ENCODE measurements at places on chromosomes 6 and 20.

GRCh38 chr20:37575884-37576283, 48.2 kb upstream of the BLCAP start:
- DNase-seq = no peak

DNA sequence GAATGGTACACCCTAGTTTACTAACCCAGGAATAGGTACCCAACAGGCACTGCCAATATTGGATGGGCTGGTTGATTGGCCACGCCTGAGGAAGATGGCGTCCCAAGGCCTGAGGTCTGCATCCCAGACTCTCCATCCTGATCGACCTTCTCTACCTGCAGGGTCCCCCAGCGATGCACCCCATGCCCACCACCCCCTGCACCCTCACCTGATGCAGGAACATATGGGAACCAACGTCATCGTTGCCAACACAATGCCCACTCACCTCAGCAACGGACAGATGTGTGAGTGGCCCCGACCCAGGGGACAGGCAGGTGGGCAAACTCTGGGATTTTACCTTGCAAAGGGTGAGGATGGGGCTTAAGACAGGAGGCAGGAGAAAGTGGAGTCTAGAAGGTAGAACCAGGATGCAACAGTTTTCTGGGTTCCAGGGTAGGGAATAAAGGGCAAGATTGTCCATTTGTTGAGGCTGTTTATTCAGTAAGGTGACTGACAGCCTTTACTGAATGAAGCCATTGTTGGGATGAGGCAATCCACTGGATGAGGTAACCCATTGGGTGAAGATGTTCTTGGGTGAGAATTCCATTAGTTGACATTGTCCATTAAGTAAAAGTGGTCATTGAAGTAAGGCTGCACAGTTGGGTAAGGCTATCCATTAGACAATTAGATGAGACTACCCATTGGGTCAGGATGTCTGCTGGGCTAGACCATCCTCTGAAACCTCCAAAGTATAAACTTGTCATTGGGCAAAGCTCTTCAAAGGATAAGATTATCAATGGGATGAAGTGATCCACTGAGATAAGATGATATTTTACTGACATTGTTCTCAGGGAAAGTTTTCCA, 47.3 kb upstream of the TTPAL start:
- no peak for DNase-seq

- DNase-seq = no peak
These were observed 62.7 kb upstream of the ELOVL5 start for GRCh38 chr6:53411451-53411850.

DNA sequence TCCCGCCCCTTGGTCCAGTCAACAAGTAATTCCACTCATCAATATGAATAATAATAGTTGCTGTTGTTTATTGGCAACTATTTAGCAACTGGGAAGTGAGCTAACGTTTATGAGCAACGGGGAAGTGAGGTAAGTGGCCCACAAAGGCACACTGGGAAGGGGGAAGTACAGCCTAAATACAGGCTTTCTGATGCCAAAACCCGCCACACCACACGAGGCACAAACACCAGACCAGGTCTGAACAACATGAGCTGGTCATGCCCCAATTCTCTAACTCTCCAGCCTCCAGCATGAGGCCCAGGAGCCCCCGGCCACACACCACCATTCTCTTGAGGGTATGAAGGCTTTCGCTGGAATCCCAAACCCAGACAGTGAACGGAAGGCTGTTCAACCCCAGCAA, 50.8 kb downstream of the PREX1 start:
- no peak for DNase-seq

DNA sequence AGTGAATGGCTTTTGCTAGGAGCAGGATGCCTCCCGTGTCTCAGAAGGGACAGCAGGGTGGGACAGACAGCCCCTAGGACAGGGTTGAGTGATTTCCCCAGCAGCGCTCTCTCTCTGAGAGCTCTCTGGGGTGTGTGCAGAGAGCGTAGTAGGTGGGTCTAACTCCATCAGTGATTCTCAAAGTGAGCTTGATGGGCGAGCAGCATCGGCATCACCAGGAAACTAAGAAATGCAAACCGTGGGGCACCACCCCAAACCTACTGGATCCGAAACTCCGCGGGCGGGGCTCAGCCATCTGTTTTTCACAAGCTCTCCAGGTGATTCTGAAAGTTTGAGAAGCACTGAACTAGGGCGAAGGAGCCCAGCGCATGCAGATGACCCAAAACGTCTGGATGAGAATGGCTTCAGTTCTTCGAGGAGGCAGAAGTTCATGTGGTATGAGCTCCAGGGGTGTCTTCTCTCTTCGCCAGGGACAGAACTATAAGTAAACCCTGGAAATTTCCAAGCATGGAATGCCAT, 119.6 kb upstream of the RNF24 start:
- DNase-seq = no peak

DNA sequence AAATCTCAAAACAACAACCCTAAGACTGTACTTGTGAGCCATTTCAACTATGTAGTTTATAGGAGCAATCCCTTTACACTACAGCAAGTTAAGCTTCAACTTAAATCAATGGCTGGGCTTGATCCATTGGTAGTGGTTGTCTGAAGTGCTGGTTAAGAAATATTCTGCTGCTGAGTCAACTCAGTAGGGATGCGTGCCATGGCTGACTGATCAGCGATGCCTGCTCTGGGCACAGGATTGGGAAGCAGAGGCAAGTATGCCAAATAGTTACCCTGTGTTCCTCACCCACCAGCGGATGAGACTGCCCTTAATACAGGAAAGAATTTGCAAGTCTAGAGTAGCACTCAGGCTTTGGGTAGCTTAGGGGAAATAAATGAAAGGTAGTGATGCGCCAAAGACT, 41.5 kb downstream of the GCM1 start:
- no peak for DNase-seq

GRCh38 chr6:89951574-89952104, 57.4 kb downstream of the GJA10 start:
- no peak for DNase-seq

DNA sequence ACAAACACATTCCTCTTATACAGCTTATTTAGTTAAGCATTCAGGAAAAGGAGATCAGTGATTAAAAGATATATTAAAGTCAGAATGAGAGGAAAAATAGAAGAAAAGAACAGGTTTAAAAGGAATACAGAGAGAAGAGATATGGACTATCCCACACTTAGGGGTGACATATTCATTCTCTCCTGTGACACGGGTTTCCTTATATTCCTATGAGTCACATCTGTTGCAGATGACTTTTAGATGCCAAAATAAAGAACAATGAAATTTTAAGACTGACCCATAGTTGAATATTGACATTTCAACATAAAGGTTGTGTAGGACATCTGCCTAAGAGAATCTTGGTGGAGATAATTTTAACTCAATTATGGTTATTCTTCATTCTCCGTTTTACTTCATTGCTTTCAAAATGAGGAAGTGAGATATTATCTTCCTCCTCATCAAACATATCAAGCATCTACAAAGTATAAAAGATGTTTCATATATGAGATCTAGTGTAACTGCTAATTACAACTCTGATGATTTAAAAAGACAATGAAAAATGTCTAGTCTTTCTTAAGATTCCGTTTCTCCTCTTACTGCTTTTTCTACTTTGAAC, 1336.7 kb upstream of the CITED2 start:
- no peak for DNase-seq

- DNase-seq = no peak
These were observed 1958.5 kb upstream of the DEFB115 start for GRCh38 chr20:29298759-29299613.

- no peak for DNase-seq
These were observed 68.1 kb downstream of the SHLD1 start for GRCh38 chr20:5818346-5818681.

Data from skeletal muscle cell (primary cell).